Stimulated activated naive CD4-positive, alpha-beta T cell (primary cell): ENCODE measurements at places on chromosomes 5 and 9.

GRCh38 chr5:145437627-145438026, 397.5 kb downstream of the PRELID2 start:
- DNase-seq: no peak

DNA sequence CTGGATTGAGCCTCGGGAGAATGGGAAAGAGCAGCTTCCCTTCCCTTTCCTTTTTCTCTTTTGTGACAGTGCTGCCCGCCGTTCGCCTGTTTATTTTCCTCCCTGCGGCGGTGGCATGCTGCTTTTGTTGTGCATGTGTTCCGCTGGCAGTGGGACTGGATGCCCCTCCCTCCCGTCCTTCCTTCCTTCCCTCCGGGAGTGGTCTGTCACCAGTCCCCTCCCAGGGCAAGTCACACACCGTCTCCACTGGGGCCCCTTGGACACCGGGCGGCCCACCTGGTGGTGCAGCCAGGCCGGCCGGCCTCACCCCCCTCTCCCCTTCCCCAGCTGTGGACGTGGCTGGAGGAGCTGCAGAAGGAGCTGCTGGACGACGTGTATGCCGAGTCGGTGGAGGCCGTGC, 214.7 kb downstream of the TRIO start:
- no peak for DNase-seq

GRCh38 chr5:142686968-142687367, 1.1 kb upstream of the FGF1 start:
- no peak for DNase-seq

DNA sequence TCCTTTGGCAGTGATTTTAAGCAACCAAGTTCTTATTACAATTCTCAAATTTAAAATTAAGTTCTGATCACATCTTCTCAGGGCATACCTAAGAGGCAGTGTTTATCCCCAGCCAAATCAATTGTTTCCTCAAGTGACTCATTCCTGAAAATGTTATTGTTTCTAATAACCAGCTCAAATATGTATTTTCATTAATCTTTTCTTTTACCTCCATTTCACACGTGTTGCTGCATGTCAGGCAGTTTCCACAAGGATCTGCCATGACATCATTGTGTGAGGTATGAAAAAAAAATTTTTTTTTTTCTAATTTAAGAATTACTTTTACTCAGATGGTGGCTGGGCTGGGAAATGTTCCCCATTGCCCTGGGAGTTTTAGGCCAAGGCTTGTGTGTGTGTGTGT, 113.0 kb upstream of the NTRK2 start:
- no peak for DNase-seq

- DNase-seq: no peak
These were observed 23.3 kb upstream of the STOM start for GRCh38 chr9:121393318-121393717.

- DNase-seq: no peak
These were observed 383.7 kb upstream of the TRPC7 start for GRCh38 chr5:136749016-136749415.

GRCh38 chr5:103512500-103512899, 50.1 kb downstream of the NUDT12 start:
- DNase-seq: no peak

DNA sequence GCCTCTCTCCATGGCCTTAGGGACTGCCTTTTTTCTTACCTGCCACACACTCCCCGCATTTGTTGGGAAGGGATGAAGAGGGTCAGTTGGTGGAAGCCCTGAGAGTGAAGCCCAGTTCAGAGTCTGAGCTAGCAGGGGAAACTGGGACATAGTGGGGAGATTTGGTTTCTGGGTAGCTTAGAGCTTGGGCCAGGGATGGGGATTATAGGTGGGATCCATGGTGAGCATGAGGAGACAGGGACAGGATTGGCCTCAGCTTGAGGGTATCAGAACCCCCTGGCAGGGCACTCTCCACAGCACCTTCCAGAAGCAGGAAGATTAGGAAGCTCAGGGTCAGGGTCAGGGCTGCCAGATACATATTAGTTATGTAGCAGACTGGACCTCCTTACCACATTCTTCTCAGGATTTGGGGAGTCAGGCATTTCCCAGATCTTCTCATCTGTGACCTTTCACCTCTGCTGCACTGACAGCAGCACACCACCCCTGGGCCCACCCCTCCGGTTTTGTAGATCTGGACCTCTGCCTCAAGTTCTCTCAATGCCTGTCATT, 17.9 kb downstream of the OR13J1 start:
- DNase-seq: no peak

- DNase-seq: no peak
These were observed 818.2 kb downstream of the TLR4 start for GRCh38 chr9:118522093-118523028.

DNA sequence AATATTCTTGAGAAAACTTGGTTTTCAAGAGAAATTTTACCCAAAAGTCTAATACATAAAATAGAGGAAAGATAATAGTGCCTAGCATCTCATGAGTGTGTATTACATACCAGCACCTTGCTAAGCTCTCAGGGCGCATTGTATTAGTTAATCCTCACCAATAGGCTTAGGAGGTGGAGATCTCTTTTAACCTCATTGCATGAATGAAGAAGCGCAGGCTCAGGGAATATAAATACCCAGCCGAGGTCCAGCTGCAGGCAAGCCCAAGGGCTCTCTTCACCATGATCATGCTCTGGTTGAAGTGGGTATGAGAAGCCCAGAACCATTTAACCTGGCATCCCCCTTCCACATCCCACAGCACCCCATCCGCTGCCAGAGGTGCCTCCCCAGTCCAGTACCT, 46.0 kb downstream of the CAMK2A start:
- DNase-seq: no peak

DNA sequence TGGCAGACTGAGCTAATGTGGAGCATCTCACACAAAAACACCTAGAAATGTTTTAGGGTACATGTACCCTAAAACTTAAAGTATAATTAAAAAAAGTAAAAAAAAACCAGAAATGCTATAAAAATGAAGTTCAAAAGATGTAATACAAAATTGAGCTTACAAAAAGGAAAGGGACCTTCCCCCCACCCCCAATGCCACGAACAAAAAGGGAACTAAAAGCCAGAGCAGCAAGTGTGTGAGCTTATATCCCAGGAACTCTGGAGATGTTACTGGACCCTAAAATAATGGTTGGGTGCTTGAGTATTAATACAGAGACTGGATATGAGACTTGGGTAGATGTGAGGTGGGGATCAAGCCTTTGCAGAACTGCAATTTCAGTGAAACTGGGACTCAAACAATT, 11.0 kb downstream of the SPATA9 start:
- no peak for DNase-seq

GRCh38 chr9:121325387-121325786, 44.7 kb downstream of the STOM start:
- no peak for DNase-seq

GRCh38 chr9:108271646-108272348, 584.0 kb downstream of the ACTL7B start:
- no peak for DNase-seq

DNA sequence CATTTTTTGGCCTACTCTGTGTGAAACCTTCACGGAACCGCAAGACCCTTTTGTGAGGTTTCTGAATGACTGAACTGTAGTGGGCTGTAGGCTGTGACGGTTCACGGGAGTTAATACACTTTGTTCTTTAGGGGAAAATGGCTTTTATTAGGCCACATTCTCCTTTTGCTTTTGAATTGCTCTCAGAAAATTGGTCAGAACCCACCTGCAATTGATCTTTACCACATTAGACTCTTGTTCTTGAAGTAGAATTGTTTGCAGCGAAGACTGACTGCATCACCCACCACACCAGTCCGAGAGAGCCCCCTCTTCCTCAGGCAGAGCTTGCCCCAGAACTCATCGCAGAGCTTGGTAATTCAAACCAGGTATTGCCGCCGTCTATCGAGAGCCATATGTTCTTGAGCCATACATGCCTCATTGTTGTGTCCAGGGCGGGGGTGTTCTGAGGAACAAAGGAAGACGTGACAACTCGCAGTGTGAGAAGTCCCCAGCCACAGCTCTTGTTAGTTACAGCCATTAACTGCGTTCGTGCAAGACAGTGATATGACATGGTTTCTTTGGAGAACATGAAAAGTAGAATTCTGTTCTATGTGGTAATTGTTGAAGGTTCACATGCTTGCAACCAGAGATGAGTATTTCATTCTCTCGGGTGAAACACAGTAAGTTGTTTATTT, 166.4 kb upstream of the OTULINL start:
- DNase-seq: no peak

DNA sequence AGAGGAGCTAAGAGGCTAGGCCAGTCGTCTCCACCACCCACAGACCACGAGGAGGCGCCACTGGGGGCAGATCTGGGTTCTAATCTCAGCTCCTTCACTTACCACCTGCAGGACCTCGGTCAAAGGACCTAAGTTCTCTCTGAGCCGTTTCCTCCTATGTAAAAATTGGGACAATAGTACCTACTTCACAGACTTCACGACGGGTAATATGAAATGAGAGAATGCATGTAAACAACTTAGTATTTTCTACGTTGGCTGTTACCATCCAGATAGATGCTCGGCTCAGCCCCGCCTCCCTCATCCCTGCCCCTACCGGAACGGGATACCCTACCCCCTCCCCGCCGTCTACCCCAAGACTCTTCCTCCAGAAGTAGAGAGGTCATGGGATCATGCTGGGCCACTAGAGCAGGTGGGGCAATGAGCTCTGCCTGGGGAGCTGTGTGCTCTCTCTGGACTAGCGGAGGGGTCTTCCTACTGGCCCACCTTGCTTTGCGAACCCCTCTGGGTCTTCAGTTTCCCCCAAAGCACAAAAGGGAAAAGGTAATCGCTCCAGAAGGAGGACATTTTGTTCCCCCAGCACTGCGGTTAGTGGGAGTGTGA, 541 bp downstream of the GNPDA1 start:
- DNase-seq: peak; percentile 45

DNA sequence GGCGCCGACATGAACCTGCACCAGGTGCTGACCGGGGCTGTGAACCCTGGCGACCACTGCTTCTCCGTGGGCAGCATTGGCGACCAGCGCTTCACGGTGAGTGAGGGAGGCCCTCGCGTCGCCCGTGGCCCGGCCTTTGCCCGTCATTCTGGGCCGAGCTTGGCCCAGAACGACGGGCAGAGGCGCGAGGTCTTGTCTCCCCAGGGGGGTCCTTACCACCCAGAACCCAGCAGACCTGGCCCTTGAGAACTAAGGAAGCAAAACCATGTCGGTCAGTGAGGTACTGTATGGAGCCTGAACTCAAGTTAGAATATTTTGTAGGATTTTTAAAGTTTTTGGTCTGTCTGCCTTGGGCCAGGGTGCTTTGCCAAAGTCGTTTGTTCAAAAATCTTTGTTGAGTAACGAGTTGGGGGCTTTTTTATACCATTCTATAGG, 691 bp downstream of the DMXL1 start:
- DNase-seq: no peak

GRCh38 chr9:78712903-78713613, 416.1 kb downstream of the PSAT1 start:
- DNase-seq: no peak

DNA sequence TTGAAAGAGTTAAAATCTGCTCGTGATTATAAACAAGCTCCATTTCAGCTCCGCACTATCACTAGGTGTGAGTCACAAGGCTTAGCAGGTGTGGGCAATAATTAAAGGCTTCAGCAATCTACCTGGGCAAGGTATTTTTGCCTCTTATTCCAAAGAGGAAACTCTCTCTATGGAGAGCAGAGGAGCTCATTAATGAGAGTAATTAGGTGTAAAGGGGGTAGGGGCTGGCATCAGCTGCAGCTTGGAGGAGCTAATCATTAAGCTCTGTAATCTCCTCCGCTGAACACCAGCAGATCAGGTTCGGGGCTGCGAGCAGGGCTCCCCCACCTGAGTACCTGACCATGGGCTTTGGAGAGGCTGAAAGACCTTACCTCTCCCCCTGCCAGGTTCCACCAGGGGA, 129.2 kb downstream of the CRB2 start:
- DNase-seq: no peak

DNA sequence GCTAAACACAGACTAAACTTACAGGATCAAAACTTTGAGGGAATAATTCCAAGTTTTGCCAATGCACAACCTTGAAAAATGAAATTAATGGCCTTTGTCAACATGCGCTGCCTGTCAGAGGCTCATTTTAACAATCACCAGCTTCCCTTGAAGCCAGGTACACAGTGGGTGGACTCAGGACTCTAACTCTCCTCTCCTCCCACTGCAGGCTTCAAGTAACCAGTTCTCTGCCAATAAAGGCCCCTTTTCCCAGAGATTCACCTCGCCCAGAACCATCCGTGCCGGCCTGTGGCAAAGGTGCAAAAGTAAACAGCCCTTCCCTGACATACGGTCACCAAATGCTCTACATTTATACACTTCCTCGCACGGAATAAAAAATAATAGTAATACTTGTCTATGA, 18.4 kb upstream of the FBP2 start:
- no peak for DNase-seq

DNA sequence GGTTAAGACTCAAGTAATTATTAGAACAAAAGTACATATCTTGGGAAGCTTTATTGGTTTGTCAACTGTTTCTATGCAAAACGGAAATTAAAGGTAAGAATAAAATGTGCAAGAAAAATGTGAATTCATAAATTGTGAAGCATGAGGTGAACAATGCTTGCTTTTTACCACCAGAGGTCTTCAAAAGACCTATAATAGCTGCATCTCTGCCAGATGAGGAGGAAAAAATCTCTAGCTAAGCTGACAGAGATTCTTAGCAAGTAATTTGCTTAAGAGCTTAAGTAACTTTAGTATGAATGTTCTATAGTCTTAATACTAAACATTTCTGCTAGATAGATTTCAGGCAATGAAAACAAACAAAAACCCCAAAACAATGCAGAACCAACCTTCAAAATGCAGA, 54.1 kb downstream of the MRPS30 start:
- no peak for DNase-seq

GRCh38 chr9:90767523-90768100, 34.0 kb upstream of the SYK start:
- no peak for DNase-seq

DNA sequence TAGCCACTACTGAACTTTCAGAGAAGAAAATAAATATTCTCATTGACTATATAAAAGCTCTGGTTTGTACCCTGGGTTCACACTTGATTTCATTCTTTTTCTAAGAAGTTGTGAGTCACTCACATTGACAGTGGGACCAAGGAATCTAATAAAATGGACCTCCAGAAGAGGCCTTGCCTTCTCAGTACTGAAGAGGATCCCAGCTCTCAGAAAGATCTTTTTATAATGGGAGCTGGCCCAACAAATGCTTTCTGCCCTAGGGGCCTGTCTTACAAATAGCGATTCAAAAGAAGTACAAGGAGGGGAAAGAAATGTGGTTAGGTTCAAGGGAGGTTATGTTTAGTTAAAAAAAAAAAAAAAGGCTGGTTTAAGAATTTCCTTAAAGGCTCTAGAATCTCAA, 237.9 kb downstream of the ISL1 start:
- DNase-seq: no peak

- DNase-seq: no peak
These were observed 22.3 kb downstream of the GALNT12 start for GRCh38 chr9:98829766-98830165.
